Heart left ventricle (tissue), 16 donors: ENCODE measurements at places on chromosomes 12 and 14.

DNA sequence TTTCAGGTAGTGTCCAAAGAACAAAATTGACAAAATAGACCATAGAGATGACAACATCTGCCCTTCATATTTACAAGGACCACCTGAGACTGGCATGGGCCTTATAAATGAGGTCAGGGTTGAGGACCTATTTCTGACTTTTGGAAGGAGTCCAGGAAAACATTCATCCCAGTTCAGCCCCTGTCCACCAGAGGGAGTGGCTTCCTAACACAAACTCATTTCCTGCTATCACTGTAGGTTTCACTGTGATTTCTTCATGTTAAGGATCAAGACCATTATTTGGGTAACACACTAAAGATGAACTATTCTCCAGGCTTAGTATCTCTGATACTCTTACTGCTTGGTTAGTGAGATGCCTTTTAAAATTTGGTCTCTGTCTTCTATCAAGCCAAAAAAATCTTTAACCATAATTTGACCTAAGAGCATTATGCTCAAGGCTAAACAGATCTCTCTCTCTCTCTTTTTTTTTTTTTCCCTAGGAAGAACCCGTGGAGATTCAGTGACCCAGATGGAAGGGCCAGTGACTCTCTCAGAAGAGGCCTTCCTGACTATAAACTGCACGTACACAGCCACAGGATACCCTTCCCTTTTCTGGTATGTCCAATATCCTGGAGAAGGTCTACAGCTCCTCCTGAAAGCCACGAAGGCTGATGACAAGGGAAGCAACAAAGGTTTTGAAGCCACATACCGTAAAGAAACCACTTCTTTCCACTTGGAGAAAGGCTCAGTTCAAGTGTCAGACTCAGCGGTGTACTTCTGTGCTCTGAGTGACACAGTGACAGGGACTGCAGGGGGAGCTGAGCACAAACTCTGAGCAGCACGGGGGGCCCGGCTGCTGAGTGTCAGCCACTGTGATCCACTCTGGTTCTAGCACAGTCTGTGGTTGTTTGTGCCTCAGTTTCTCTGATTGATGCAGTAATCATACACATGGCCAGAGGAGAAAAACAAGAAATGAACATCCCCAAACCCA, 267.6 kb upstream of the OR4E1 start:
- no peaks in the 10 kb centered on the region for H3K27me3 ChIP-seq
- H3K4me3 ChIP-seq, result no peak overlapping the region
- H3K27ac ChIP-seq, result no peak overlapping the region
- no peak for DNase-seq
- H3K36me3 ChIP-seq, result no peaks in the 10 kb centered on the region
- no peaks in the 10 kb centered on the region for H3K4me1 ChIP-seq

DNA sequence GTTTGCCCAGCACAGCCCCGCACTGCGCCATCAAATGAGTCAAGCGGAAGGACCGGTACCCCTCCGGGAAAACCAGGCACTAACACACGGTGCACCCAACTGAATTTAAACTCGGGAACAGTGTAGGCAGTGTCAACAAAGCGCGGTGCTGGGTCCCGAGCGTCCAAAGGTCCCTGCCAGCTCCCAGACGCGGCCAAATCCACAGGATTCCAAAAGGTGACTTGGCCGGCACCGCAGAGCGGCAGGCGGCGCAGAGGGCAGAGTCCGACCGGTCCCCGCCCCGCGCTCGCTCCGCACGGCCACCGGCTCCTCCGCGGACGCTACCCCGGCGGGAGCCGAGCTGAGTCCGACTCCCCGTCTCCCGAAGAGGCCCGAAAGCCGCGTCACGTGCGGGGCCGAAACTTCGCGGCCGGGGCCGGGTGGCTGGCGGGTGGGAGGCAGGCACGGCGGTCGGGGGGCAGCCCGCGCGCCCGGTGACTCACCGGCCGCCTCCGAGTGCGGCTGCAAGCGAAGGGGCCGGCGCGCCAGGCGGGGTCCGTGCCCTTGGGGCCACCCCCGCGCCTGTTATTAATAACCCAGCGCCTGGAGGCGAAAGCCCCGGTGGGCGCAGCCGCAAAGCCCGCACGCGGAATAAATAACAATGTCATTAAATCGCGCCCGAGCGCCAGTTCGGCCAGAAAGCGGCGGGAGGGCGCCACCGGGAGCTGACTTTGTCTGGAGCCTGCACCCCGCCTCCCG, 863 bp downstream of the DENND5B start:
- peak overlapping the region; percentile 97 for H3K4me3 ChIP-seq
- no peaks in the 10 kb centered on the region for H3K36me3 ChIP-seq
- H3K27me3 ChIP-seq, result no peaks in the 10 kb centered on the region
- peak; percentile 81 for DNase-seq
- H3K27ac ChIP-seq, result peak overlapping the region; percentile 98
- H3K4me1 ChIP-seq, result no peaks in the 10 kb centered on the region

- H3K4me3 ChIP-seq, result no peak overlapping the region
- H3K27me3 ChIP-seq, result no peaks in the 10 kb centered on the region
- no peak overlapping the region for H3K27ac ChIP-seq
Measured at GRCh38 chr12:53058674-53059433, 9.0 kb downstream of the TNS2 start.

DNA sequence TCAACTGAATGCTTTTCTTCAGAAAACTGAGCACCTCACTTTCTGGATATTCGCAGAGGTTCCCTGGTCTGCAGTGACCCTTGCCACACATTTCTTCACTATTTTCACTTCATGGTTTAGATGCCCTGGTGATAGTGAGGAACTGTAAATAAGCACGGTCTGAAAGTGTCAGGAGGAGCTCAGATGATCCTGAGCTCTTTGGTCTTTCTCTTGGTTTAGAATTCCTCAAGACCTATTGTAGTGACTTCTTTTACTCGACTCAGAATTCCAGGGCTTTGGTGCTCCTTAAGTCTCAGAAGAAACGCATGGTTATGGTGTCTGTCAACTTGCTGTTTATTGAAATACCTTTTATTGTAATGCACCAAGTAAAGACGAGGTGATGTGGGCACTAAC, 84.0 kb downstream of the SAMD4A start:
- no peaks in the 10 kb centered on the region for H3K36me3 ChIP-seq
- H3K4me3 ChIP-seq, result no peak overlapping the region

DNA sequence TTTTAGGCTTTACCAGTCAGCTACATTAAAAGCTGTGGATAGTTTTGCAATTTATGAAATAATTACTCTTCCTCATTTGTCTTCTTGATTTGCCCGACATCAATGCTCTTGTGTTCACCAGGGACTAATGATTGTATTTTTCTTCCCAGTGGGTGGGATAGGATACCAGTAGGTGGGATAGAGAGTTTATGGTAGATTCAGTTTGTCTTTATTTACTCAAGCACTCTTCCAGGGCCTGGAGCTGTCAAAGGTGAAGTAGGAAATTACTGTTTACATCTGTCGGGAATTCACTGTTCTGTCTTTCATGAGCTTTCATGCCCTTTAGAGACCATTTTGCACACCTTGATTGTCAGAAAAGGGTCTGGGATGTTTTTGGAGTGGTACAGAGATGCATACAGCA, 36.6 kb downstream of the ETV6 start:
- no peaks in the 10 kb centered on the region for H3K27me3 ChIP-seq
- no peak for DNase-seq
- no peaks in the 10 kb centered on the region for H3K36me3 ChIP-seq
- H3K4me3 ChIP-seq, result no peak overlapping the region

GRCh38 chr12:39440781-39441180, 2.1 kb downstream of the KIF21A start:
- peak overlapping the region; percentile 35 for H3K27ac ChIP-seq
- H3K4me1 ChIP-seq, result peaks cover 5% of the 10 kb centered on the region
- no peak for DNase-seq
- H3K4me3 ChIP-seq, result peak overlapping the region; percentile 78
- H3K27me3 ChIP-seq, result no peaks in the 10 kb centered on the region

- peaks cover 91% of the 10 kb centered on the region for H3K36me3 ChIP-seq
- H3K27me3 ChIP-seq, result no peaks in the 10 kb centered on the region
- peak overlapping the region; percentile 66 for H3K27ac ChIP-seq
- H3K4me3 ChIP-seq, result no peak overlapping the region
- no peak for DNase-seq
- peaks cover 20% of the 10 kb centered on the region for H3K4me1 ChIP-seq
Measured at GRCh38 chr12:109951136-109951535, 45.0 kb downstream of the GIT2 start.

- peaks cover 98% of the 10 kb centered on the region for H3K36me3 ChIP-seq
- H3K27me3 ChIP-seq, result no peaks in the 10 kb centered on the region
- peaks cover 22% of the 10 kb centered on the region for H3K4me1 ChIP-seq
- no peak overlapping the region for H3K4me3 ChIP-seq
- no peak overlapping the region for H3K27ac ChIP-seq
Measured at GRCh38 chr12:15896867-15897266, 14.3 kb upstream of the DERA start.

- no peak overlapping the region for H3K4me3 ChIP-seq
- no peak overlapping the region for H3K27ac ChIP-seq
- H3K4me1 ChIP-seq, result no peaks in the 10 kb centered on the region
- no peaks in the 10 kb centered on the region for H3K36me3 ChIP-seq
Measured at GRCh38 chr12:24212496-24212895, 263.0 kb upstream of the SOX5 start.

GRCh38 chr12:115891556-115892164, 385.8 kb downstream of the MED13L start:
- H3K4me1 ChIP-seq, result no peaks in the 10 kb centered on the region
- no peak overlapping the region for H3K4me3 ChIP-seq
- H3K36me3 ChIP-seq, result no peaks in the 10 kb centered on the region
- H3K27me3 ChIP-seq, result no peaks in the 10 kb centered on the region

DNA sequence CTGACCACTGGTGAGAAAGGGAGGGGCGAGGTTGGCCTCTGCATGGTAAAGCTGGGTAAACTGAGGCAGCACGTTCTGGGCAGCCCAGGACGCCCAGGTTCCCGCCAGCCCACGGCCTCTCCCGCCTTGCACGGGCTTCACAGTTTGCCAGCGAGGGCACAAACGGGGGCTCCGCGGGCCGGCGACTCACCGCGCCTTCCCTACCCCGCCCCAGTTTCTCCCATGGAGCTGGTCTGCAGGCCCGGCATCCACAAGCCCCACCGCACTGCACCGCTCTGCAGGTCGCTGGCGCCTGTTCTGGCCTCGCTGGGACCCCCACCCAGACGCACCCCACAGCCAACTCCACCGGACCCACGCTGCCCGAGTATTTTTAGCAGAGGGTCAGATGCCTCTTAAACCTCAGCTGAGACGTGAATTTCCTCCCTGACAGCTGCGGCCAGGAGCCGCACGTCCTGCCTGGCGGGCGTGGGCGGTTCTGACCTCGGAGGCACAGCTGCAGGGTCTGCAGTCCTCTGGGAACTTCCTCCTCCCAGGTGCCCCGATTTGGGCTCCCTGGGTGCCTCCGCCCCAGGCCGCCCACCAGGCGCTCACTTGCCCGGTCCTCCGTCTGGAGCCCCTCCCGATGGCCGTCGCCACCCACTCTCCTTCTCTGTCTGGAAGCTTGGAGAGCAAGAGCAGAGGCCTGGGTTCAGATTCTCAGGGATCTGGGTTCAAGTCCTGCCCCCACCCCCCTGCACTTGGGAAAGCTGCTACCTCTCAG, 29.5 kb upstream of the INF2 start:
- peaks cover 9% of the 10 kb centered on the region for H3K4me1 ChIP-seq
- H3K27me3 ChIP-seq, result no peaks in the 10 kb centered on the region
- no peak overlapping the region for H3K4me3 ChIP-seq
- no peaks in the 10 kb centered on the region for H3K36me3 ChIP-seq
- no peak for DNase-seq

DNA sequence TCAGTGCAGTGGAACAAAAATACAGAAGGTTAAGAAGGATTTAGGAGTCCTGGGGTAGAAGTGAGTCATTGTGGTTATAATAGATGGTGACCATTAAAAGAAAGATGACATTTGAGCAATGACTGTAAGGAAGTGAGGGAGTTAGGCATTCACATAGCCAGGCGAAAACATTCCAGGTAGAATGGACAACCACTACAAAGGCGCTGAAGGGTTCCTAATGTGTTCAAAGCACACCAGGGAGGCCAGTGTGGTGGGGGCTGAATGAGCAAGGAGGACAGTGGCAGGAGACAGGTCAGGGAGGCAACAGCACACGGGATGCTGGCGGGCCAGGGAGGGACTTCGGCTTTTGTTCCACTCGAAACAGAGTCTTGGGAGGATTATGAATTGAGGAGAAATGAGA, 129.9 kb downstream of the NPAS3 start:
- H3K27me3 ChIP-seq, result no peaks in the 10 kb centered on the region
- no peaks in the 10 kb centered on the region for H3K4me1 ChIP-seq
- no peak for DNase-seq
- no peaks in the 10 kb centered on the region for H3K36me3 ChIP-seq
- H3K4me3 ChIP-seq, result no peak overlapping the region

DNA sequence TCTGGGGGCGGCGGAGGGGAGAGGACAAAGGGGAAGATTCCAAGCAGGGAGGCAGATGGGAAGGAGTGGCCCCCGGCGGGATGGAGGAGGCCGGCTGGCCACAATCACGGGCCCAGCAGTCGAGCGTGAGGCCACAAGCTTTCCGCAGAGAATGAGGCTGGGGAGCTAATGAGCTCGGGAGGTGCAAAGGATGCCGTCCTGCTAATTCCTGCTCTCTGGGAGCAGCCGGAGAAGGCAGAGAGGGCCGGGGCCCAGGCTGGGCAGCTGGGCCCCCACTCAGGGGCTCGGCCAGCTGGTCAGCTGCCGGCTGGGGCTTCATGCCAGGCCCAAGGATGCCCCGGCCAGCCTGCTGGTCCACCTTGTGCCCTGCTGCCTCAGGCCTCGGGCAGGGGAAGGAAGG, 98.1 kb upstream of the LHX5 start:
- DNase-seq, result no peak
- H3K4me1 ChIP-seq, result no peaks in the 10 kb centered on the region
- H3K36me3 ChIP-seq, result no peaks in the 10 kb centered on the region
- H3K27me3 ChIP-seq, result peaks cover 56% of the 10 kb centered on the region

GRCh38 chr14:54599966-54600716, 33.2 kb downstream of the SAMD4A start:
- DNase-seq, result no peak
- H3K4me1 ChIP-seq, result peaks cover 57% of the 10 kb centered on the region
- H3K27ac ChIP-seq, result peak overlapping the region; percentile 22

- H3K36me3 ChIP-seq, result no peaks in the 10 kb centered on the region
- no peak for DNase-seq
- no peak overlapping the region for H3K27ac ChIP-seq
- no peak overlapping the region for H3K4me3 ChIP-seq
- no peaks in the 10 kb centered on the region for H3K27me3 ChIP-seq
Measured at GRCh38 chr14:105010891-105011291, 10.0 kb downstream of the CDCA4 start.

DNA sequence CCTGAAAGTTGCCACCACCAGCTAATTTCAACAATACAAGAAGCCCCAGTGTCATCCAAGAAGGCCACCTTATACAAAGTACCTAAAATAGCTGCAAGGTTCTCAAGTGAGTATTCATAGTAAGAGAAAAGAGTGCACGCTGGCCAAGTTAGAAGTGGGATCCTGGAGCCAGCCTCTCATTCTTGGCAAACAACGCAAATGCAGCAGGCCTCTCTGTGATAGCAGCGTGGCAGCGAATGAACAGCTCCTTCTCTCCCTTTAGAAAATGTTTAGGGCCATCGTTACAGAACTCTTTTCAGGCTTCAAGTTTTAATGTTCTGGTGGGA, 78.0 kb upstream of the IFNG-AS1 start:
- H3K36me3 ChIP-seq, result no peaks in the 10 kb centered on the region
- H3K27me3 ChIP-seq, result no peaks in the 10 kb centered on the region
- peaks cover 5% of the 10 kb centered on the region for H3K4me1 ChIP-seq
- no peak overlapping the region for H3K4me3 ChIP-seq
- peak overlapping the region; percentile 79 for H3K27ac ChIP-seq
- peak; percentile 75 for DNase-seq
